Activated naive CD4-positive, alpha-beta T cell treated with anti-CD3 and anti-CD28 coated beads, Interleukin-2, amount 50 U/mL, for 72 hours (primary cell): ENCODE measurements at places on chromosomes 2 and 18. TPM values are rescaled to one million over a fixed set of nuclear protein-coding genes. Genes with fewer than 3 reads are reported as not detected.

The RUFY4 gene
- total RNA-seq: 3.2 TPM

DNA sequence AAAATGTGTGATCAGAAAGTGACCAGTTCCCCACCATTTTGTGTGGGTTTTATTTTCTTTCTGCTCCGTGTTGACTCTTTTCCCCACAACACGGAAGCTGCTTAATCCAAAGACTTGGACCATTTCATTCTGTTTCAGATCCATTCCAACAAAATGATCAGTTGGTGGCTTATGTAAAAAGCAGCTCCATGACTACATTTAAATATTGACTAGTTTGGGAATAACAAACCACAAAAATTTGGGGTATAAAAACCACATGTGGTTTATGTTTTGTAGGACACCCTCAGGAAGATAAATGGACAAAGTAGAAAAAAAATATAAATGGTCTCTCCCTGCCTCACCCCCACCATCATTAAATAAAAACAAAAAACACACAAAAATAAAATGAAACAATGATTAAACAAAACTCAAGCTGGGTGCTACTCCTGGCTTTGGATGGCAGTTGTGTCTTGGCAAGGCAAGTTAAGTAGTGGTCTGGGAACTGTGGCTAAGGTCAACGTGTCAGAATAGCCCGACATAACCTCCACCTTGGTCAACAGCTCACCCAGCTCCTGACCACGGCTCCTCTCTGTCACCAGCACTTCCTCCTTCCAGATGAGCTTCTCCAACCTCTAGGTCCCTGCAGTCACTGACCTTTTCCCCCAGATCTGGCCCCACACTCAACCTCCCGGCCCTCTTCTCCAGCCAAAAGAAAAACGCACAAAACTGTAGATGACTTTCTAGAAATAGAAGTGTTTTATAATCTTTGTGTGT, 12.8 kb upstream of the WIPF1 start:
- DNase-seq: no peak

The GREB1L gene
- total RNA-seq: not detected

DNA sequence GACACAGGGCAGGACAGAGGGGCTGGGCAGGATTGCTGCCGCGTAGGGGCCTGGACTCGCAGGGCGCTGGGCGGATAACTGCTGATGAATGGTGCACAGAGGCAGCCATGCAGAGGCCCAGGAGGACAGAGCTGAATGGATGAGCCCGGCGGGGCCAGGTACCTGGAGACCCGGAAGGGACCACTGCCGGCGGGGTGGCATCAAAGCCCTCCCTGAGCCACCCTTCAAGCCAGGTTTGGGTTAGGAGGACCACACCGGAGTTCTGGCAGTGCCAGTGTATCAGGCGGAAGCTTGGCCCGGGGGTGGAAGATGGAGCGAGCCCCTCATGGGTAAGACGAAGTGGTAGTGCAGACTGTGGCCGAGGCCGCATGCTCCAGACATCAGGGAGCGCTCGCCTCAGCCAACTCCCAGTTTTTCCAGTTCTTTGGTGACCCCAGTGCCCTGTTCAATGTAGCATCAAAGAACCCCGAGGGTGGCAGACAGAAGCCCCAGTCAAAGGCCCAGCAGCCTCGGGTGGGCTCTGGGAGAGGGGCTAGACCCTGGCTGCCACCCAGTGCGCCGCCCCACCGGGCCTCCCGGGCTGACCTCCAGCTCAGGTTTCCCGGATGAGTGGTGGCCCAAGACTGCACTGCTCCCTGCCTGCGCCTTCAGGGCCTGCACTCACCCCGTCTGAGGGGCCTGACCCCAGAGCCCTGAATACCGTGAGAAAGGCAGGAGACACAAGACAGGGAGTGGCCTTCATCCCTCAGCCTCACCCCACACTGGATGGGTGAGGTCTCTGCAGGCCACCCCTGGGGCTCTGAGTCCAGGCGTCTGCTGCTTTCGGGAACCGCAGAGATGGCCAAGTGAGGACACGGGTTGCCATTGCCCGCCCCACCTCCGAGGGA, 50.9 kb downstream of the ACAA2 start:
- DNase-seq: no peak
